Fibroblast of lung (primary cell): ENCODE measurements at places on chromosomes 3 and 15.

- no peak overlapping the region for H3K4me3 ChIP-seq
- H3K27me3 ChIP-seq: peaks cover 4% of the 10 kb centered on the region
- no peaks in the 10 kb centered on the region for H3K36me3 ChIP-seq
- no peak for DNase-seq
- no peaks in the 10 kb centered on the region for H3K4me1 ChIP-seq
Measured at GRCh38 chr15:77742127-77742526, 109.4 kb upstream of the LINGO1 start.

DNA sequence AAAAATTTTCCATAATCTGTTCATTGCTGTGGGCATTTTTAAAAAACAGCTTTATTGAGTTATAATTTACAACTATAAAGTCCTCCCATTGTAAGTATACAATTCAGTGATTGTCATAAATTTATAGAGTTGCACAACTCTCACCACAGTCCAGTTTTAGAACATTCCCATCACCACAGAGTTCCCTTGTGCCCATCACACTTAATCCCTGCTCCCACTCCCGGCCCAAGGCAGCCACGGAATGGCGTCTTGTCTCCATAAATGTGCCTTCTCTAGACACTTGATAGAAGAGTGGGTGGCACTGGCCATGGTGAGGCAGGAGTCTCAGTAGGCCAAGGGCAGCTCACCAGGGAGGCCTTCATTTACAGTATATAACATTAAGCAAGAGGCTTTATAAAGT lies 6.3 kb downstream of the TSEN2 start:
- peaks cover 1% of the 10 kb centered on the region for H3K36me3 ChIP-seq
- no peak overlapping the region for H3K27ac ChIP-seq
- H3K27me3 ChIP-seq: no peaks in the 10 kb centered on the region
- no peaks in the 10 kb centered on the region for H3K4me1 ChIP-seq
- no peak overlapping the region for H3K4me3 ChIP-seq

DNA sequence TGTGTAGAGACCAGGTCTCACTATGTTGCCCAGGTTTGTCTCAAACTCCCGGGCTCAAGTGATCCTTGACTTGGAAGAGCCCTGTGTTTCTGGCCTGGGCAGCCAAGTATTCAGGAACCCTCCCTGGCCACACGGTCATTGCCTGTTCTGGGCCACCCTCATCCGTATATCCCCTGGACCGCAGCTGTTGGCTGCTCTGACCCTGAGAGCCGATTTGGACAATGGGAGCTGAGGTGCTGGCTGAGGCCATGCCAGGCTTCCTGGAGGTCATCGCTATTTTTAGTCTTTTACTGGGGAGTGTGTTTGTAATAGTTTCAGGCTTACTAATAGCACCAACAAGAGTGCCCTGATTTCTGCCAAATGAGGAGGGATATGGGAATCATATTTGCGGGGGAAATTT lies 60.7 kb downstream of the ADAMTS7 start:
- H3K27me3 ChIP-seq: no peaks in the 10 kb centered on the region
- H3K4me3 ChIP-seq: peak overlapping the region; percentile 11
- DNase-seq: peak; percentile 12

- H3K27me3 ChIP-seq: no peaks in the 10 kb centered on the region
- peaks cover 10% of the 10 kb centered on the region for H3K4me1 ChIP-seq
- H3K36me3 ChIP-seq: no peaks in the 10 kb centered on the region
- H3K27ac ChIP-seq: peak overlapping the region; percentile 83
- peak overlapping the region; percentile 75 for H3K4me3 ChIP-seq
- peak; percentile 76 for DNase-seq
Measured at GRCh38 chr15:56919031-56919608, 676 bp downstream of the TCF12 start.

DNA sequence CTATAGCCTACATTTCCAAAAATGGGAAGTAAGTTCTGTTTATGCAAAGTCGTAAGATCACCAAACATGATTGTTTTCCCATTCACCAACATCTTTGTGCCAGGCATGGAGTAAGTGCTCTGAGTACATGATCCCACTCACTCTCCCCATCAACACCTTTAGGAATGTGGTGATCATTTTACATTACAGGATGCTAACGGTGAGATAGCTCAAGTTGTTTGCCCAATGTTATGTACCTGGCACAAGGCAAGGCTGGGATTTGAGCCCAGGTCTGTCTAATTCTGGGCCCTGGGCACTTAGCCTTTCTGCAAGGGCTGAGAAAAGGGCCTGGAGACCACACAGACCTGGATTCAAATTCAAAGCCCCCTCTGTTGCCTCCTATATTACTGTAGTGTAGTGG lies 581.7 kb upstream of the CFAP20DC start:
- H3K4me1 ChIP-seq: no peaks in the 10 kb centered on the region
- H3K27ac ChIP-seq: no peak overlapping the region
- no peak for DNase-seq
- no peaks in the 10 kb centered on the region for H3K36me3 ChIP-seq
- H3K27me3 ChIP-seq: no peaks in the 10 kb centered on the region
